ENCODE measurements at places on chromosomes 5 and 9.

GRCh38 chr5:160657622-160658458 lies 194.2 kb downstream of the ATP10B start:
- no peak for DNase-seq

- no peak for DNase-seq
Measured at GRCh38 chr5:116442095-116442534, 132.5 kb downstream of the SEMA6A start.

- no peak for DNase-seq
Measured at GRCh38 chr9:131673531-131673930, 66.3 kb downstream of the RAPGEF1 start.

DNA sequence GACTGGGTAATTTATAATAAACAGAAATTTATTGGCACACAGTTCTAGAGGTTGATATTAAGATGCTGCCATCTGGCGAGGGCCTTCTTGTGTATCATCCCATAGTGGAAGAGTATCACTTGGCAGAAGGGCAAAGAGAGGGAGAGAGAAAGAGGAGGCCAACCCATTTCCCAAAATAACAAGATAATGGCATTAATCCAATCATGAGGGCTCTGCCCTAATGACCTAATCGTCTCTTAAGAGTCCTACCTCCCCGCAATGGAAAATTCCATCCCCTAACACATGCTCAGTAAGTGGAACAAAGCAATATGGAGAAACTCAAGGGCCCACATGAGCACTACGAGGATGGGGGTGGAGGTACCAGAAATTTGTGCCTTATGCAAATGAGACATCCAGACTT lies 17.6 kb upstream of the VDAC1 start:
- DNase-seq, result no peak

- DNase-seq, result no peak
Measured at GRCh38 chr9:133822430-133823065, 84.4 kb upstream of the SARDH start.

DNA sequence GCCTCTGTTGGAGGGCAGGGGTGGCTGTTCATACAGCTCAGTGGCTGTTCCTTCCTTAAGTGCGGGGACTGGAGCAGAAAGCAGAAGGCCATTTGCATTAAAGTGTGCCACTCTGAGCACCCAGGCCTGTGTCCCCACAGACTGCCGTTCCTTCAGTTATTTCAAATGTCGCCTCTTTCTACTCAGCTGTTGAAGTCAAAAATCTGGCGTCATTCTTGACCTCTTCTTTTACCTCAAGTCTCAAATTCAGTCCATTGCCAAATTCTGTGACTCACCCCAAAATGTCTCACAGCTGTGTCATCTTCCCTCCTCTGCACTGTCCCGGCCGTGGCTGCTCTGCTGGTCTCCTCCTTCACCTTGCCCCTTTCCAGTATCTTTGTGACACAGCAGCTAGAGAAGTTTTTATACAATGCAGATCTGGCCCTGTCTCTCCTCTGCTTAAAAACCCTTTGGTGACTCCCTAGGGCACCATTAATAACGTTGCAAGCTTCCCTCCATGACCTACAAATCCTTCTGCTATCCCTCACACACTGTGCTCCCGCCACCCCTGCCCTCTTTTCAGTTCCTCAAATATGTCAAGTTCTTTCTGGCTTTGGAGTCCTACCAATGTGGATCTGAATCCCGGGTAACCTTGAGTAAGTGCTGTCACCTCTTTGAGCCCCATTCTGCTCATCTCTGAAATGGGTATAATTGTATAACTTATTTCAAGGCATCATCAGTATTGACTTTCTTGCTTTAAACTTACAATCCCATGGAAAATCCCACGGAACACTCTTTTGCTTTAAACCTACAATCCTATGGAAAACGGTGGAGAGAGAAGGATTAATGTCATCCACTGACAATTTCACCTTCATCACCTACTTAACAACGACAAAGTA lies 98.3 kb upstream of the BOD1 start:
- DNase-seq, result no peak

GRCh38 chr5:100777680-100778300 lies 125.3 kb downstream of the ST8SIA4 start:
- peak; percentile 8 for DNase-seq

DNA sequence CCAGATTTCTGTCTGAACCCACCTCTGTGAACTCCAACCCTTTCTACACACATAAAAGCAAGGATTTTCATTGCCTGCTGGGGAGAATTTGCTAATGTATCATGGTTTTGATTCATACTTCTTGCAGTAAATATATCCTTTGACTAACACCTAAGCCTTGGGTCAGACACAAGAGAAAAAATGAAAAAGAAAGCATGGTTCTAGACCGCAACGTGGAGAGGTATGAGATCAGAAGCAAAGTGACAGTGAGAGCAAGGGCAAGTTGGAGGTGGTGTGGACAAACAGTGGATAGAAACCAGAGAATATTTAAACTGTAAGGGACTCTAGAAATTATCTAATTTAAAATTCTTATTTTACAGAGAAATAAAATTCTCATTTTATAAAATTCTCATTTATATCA lies 212.9 kb upstream of the SEMA6A start:
- no peak for DNase-seq

- DNase-seq, result no peak
Measured at GRCh38 chr9:91839926-91840465, 110.0 kb downstream of the ROR2 start.

DNA sequence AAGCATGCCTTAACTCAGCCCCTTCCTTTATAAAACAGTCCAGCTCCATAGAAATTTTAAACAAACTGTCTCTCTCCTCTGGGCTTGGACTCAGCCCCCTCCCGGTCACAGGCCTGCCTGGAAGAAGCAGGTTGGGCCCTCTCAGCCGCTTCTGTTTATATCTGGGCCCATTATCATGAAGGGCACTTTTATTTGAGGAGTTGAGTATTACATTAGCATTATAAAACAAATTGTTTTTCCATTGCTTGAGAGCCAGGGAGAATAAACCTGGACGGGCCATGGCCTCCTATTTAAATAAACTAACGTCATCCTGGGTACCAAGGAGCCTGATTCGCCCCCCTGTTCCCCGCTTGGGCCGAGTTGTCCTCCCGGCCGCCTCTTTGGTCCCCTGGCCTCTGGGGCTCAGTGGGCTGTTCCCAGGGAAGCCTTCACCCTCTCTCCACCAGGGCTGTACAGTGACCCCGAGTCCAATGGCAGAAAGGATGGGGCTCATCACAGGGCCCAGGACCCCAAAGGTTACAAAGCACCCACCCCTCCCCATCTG lies 13.2 kb downstream of the IRX2 start:
- DNase-seq, result no peak

DNA sequence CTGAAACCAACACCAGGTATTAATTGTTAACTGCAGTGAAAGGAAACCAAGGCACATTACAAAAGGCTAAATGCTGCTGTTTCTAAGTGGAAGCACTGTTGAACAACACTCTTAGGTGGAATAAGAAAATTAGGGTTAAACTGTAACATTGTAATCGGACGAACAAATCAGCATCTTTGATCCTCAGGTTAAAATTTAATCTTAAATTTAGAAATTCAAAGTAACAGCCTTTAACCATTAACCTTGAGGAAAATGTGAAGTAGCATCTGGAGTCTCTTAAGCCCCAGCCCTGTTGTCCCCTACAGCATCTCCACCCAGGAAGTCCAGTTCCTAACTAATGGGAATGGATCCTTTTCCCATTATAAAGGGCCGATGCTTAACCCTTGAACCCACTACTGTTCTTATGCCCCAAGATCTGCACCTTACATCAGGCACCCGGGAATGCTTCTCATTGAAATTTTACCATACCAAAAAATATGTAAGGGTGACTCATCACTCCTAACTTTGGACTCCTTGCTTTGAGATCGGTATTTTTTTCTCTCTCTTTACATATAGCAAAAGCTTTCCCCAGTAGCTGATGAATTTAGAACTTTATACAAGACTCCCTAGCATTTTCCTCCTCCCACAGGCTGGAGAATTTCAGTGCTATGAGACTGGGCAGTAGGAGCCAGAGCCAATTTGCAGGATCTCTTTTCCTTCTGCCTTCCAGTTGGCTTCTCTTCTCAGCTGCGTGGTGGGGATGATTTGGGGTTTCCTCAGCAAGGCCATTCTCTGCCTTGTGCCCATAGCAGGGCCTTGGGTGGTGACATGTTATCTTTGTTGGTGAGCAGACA lies 32.0 kb upstream of the ITGA2 start:
- no peak for DNase-seq

- no peak for DNase-seq
Measured at GRCh38 chr9:84382720-84383119, 42.2 kb upstream of the SLC28A3 start.

GRCh38 chr9:127437497-127438264 lies 13.5 kb downstream of the ZNF79 start:
- DNase-seq, result no peak

- no peak for DNase-seq
Measured at GRCh38 chr5:139562847-139563246, 1.7 kb downstream of the UBE2D2 start.

Measured in activated CD4-positive, alpha-beta T cell treated with anti-CD3 and anti-CD28 coated beads for 4 hours (primary cell).